ENCODE measurements at places on chromosomes 5 and 9. TPM values are rescaled to one million over a fixed set of nuclear protein-coding genes. Genes with fewer than 3 reads are reported as not detected.

DNA sequence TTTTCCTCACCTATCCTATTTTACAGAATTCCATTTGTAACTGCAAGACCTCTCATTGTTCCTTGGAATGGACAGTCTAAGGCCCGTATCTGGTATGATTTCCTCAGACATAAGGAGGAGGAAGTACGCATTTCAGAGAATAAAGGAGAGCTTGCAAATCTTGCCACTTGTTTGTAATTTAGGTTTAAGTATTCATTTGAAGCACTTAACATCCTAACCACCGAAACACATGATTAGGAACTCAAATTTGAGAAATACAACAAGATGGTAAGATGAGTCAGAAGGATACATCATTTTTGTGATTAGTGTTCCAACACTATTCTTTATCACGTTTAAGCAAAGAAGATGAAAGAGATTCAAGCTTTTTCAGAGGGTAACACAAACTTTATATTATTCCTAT is 3.9 kb upstream of the ZCCHC9 start:
- no peaks in the 10 kb centered on the region for H3K36me3 ChIP-seq
- H3K27ac ChIP-seq: no peak overlapping the region
- no peak for DNase-seq
- H3K4me3 ChIP-seq: no peak overlapping the region
- peaks cover 7% of the 10 kb centered on the region for H3K4me1 ChIP-seq

DNA sequence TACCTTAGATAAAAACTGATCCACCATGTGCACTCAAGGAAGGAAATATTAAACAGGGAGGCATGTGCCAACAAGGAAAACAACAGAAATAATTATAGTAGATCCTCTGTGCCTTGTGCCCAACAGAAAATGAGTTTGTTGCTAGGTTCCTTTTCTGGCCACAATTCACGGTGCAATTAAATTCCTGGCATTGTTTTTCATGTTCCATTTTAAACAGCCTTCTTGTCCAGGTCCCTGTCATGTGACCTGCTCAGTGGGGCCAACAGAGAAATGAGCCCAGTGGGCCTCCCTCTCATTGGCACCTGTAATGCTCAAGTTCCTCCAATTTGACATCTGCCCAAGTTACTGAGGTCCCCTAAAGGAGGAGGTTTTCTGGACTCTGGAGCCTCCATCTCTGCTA is 56.5 kb downstream of the SPOCK1 start:
- H3K4me1 ChIP-seq: no peaks in the 10 kb centered on the region
- DNase-seq: no peak
- no peak overlapping the region for H3K4me3 ChIP-seq
- H3K36me3 ChIP-seq: no peaks in the 10 kb centered on the region
- no peaks in the 10 kb centered on the region for H3K27me3 ChIP-seq

GRCh38 chr5:171647043-171647903 is 138.3 kb upstream of the SMIM23 start:
- H3K4me3 ChIP-seq: no peak overlapping the region
- no peak for DNase-seq
- no peaks in the 10 kb centered on the region for H3K4me1 ChIP-seq
- no peaks in the 10 kb centered on the region for H3K27me3 ChIP-seq
- H3K27ac ChIP-seq: no peak overlapping the region
- no peaks in the 10 kb centered on the region for H3K36me3 ChIP-seq

- no peaks in the 10 kb centered on the region for H3K36me3 ChIP-seq
- no peak overlapping the region for H3K4me3 ChIP-seq
- H3K4me1 ChIP-seq: peaks cover 2% of the 10 kb centered on the region
- DNase-seq: no peak
- peak overlapping the region; percentile 83 for H3K27ac ChIP-seq
Measured at GRCh38 chr9:130846487-130847305, 11.6 kb downstream of the ABL1 start.

SMIM33 gene
- 1.9 TPM for polyA plus RNA-seq

DNA sequence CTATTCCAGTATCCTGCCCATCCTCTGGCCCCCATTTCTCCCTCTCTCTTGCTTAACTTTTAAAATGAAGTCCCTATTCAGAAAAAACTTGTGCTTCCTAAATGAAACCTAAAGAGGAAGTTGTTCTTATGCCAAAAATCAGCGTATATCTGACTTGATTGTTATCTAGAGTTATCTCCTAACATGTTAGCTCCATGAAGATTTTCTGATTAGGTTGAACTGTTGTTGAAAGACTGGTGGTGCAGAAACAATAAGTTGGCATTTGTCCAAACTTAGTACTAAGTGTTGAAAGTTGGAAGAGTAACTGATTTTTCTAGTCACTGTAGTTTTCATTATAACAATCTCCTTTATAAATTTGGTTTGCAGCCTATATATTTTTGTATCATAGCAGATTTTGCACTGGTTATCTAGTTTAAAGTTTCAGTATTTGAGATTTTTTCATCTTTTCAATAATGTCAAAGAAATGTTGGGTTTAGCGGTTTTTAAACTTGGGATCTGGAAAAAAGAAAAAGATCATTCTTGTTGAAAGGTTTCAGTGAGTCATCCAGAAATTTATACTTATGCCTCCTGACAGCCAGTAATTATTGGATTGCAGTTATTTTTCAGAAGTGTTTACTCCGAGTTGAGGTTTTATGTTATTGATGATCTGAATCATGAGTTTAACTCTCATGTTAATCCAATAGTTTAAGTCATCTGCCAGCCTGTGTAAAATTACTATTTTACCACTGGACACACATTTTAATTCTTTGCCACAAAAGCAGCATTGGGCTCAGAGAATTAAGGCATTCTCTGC is 60.6 kb downstream of the PAM start:
- no peak overlapping the region for H3K4me3 ChIP-seq
- H3K4me1 ChIP-seq: peaks cover 2% of the 10 kb centered on the region
- no peak for DNase-seq
- H3K27ac ChIP-seq: no peak overlapping the region

PDE8B gene
- 0.81 TPM for polyA plus RNA-seq

ERAP2 gene
- 4.1 TPM for polyA plus RNA-seq

DNA sequence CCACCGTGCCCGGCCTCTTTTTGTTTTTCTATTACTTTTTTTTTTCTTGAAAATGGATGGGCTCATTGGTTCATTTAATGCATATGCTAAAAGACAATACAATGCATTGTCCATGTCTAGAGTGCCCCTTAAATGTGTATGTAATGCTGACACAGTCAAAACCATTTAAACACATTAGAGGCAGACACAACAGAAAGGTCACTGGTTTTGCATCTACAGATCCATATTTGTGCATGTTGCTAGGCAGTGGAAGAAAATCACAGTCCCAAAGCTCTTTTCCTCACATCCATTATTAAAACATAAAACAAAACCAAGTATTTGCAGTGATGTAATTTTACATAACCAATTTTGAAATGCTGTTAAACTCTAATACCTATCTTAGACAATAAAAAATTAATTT is 389.0 kb downstream of the TAF11L14 start:
- DNase-seq: no peak
- H3K27ac ChIP-seq: no peak overlapping the region
- H3K4me1 ChIP-seq: no peaks in the 10 kb centered on the region

GRCh38 chr5:113354055-113354454 is 80.7 kb downstream of the TSSK1B start:
- no peak for DNase-seq
- H3K36me3 ChIP-seq: no peaks in the 10 kb centered on the region
- no peaks in the 10 kb centered on the region for H3K4me1 ChIP-seq
- H3K27ac ChIP-seq: no peak overlapping the region

GRCh38 chr5:134533115-134533815 is 7.8 kb downstream of the JADE2 start:
- DNase-seq: no peak
- no peak overlapping the region for H3K27ac ChIP-seq
- H3K4me1 ChIP-seq: peaks cover 6% of the 10 kb centered on the region
- no peak overlapping the region for H3K4me3 ChIP-seq
- H3K27me3 ChIP-seq: no peaks in the 10 kb centered on the region

- H3K36me3 ChIP-seq: no peaks in the 10 kb centered on the region
- H3K4me3 ChIP-seq: peak overlapping the region; percentile 68
- H3K4me1 ChIP-seq: peaks cover 17% of the 10 kb centered on the region
- DNase-seq: no peak
- no peaks in the 10 kb centered on the region for H3K27me3 ChIP-seq
Measured at GRCh38 chr5:132497488-132497997, 7.0 kb upstream of the IRF1 start.

DNA sequence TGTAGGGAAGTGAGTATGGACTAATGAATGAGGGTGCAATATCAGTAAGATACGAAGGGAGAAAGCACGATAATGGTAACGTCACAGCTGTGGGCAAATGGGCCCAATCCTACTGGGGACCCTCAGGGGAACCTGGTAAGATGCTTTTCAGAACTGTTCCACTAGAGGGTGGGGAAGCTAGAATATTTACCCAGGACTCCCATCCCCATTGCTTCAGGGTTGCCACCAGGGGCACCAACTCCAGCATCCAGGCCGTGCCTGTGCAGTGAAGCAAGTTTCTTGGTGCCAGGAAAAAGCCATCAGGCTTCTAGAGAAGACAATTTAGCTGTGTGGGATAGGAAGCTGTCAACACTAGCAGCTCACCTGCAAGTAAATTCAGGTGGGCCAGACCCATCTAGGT is 409.3 kb downstream of the AGTPBP1 start:
- no peaks in the 10 kb centered on the region for H3K27me3 ChIP-seq
- no peak overlapping the region for H3K4me3 ChIP-seq
- no peak for DNase-seq
- H3K36me3 ChIP-seq: no peaks in the 10 kb centered on the region
- no peak overlapping the region for H3K27ac ChIP-seq
- H3K4me1 ChIP-seq: no peaks in the 10 kb centered on the region

DNA sequence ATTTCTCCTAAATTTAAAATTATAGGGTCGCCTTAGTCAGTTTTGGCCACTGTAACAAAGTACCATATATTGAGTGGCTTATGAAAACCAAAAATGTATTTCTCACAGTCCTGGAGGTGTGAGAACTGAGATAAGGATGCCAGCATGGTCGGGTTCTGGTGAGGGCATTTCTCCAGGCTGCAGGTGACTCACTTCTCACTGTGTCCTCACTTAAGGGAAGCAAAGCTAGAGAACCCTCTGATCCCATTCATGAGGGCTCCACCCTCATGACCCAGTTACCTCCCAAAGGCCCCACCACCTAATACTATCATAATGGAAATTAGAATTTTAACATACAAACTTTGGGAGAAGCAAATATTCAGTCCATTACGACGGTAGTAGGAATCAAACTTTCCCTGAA is 75.1 kb upstream of the FBN2 start:
- no peak overlapping the region for H3K27ac ChIP-seq
- H3K4me1 ChIP-seq: no peaks in the 10 kb centered on the region
- no peak for DNase-seq
- H3K4me3 ChIP-seq: no peak overlapping the region
- H3K27me3 ChIP-seq: no peaks in the 10 kb centered on the region
- H3K36me3 ChIP-seq: no peaks in the 10 kb centered on the region

SERF1A gene
- 3.3 TPM for polyA plus RNA-seq

DNA sequence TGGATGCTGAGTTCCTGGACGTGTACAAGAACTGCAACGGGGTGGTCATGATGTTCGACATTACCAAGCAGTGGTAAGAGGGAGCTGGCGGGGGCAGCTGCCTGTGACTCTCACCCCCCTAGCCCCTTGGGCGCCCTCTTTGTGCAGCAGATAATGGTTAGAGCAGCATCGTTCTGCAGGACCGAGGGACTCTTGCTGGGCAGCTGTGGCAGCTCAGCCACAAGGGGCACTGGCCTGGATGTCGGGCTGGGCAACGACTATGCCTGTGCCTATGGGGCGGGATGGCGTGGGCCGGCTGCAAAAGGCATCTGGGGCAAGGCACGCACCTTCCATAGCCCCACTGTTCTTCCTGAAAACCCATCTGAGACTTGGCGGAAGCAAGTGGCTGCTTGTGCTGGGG is 12.9 kb upstream of the AJM1 start:
- no peaks in the 10 kb centered on the region for H3K4me1 ChIP-seq
- no peaks in the 10 kb centered on the region for H3K27me3 ChIP-seq
- no peak overlapping the region for H3K4me3 ChIP-seq
- DNase-seq: no peak
- H3K27ac ChIP-seq: no peak overlapping the region
- peaks cover 95% of the 10 kb centered on the region for H3K36me3 ChIP-seq

DNA sequence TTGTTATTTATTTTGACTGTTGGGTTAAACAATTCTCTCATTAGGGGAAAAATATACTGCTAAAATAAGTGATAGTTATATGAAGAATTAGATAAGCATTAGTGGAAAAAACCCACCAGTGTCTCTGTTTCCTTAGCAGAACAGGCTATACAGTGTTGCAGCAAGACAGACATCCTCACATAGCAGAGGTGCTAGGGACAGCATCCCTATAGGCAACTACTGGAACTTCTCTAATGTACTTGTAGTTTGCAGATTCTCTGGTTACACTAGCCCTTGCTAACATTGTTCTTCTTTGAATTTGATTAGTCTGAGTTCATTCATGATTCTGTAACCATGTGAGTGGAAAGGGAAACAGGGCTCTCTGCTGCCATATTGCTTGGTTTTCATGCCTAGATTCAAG is 661.8 kb upstream of the RGMB start:
- no peaks in the 10 kb centered on the region for H3K27me3 ChIP-seq
- DNase-seq: no peak
- no peak overlapping the region for H3K27ac ChIP-seq
- no peaks in the 10 kb centered on the region for H3K4me1 ChIP-seq
- H3K36me3 ChIP-seq: no peaks in the 10 kb centered on the region
- H3K4me3 ChIP-seq: no peak overlapping the region

TXNDC8 gene
- polyA plus RNA-seq: not detected

DNA sequence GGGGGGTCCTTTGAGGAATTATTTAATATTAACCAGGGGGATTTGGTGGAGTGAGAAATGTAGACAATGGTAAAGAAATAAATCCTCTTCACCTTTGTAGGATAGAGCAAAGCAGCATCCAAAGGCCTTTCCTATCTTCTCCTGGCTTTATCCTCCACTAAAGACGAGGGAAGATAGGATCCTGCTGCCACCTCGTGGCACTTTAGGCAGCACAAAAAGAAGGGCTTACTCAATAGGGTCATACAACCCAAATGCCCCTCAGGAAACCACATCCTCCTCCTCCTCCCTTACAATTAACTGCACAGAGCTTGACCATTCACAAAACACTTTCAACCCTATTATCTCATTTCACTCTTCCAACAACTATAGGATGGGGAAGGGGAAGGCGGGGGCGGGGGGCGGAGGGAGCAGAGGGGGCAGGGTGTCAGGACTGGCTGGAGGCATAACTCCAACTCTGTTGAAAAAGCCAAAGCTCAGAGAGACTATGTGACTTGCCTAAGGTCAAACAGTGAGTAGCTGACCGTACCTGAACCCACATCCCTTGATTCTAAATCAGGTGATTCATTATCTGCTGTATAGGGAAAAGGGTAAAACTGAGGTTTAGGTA is 45.4 kb upstream of the MYOT start:
- no peaks in the 10 kb centered on the region for H3K27me3 ChIP-seq
- DNase-seq: peak; percentile 63
- H3K4me3 ChIP-seq: no peak overlapping the region
- H3K36me3 ChIP-seq: no peaks in the 10 kb centered on the region
- no peaks in the 10 kb centered on the region for H3K4me1 ChIP-seq
- H3K27ac ChIP-seq: no peak overlapping the region

All from small intestine (tissue), 16 donors.